ENCODE measurements at places on chromosomes 6 and 20.

DNA sequence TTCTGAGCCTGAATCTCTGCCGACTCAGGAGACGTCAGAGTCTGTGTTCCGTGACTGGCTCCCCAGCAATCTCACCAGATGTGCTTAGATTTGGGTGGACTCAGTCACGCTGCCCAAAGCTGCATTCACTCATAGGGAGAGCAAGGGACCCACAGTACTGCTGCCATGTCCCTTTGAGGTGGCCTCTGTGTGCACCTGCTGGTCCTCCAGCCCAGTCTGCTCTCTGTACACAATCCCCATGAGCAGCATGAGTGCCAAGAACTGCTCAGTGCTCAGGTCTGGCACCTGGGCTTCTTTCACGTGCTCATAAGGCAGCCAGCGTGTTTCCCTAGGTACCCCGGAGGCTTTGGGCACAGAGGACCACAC is 44.2 kb upstream of the TIAM2 start:
- DNase-seq: no peak

DNA sequence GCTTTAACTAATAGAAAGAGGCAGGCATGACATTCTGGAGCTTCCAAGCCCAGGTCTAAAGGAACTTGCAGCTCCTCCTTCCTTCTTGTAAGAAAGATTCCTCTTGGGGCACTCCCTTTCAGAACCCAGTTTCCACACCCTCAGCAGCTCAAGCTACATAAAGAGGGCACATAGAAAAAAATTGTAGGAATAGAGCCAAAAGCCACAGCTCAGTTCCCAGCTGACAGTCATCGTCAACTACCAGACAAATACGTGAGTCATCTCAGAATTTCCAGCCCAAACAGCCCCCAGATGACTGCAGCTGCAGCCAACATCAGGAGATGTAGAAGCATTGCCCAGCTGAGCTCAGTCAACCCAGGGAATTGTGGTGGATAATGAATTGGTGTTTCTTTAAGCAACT is 349.8 kb upstream of the ARID1B start:
- peak; percentile 36 for DNase-seq

GRCh38 chr6:54361188-54361587 is 52.9 kb downstream of the TINAG start:
- no peak for DNase-seq

DNA sequence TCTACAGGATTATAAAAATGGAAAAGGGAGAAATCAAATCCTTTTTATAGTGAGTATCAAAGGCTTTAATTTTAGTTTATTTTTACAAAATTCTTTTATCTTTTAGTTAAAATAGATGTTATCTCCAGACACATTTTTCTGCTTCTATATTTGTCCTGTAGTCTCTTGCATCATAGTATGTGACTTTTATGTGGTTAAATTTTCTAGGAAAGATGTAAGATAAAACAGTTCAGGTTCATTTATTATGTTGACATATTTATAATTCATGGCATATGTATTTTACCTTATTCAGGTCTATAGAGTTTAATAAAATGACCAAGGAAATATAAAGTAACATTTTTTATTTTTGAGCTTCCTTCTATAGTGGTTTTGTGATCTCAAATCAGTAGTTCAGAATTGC is 52.7 kb upstream of the PRL start:
- no peak for DNase-seq

GRCh38 chr20:38229376-38230252 is 30.9 kb downstream of the KIAA1755 start:
- DNase-seq: no peak

- DNase-seq: peak; percentile 89
These were observed 24.7 kb upstream of the HDAC2 start for GRCh38 chr6:113995634-113996033.

DNA sequence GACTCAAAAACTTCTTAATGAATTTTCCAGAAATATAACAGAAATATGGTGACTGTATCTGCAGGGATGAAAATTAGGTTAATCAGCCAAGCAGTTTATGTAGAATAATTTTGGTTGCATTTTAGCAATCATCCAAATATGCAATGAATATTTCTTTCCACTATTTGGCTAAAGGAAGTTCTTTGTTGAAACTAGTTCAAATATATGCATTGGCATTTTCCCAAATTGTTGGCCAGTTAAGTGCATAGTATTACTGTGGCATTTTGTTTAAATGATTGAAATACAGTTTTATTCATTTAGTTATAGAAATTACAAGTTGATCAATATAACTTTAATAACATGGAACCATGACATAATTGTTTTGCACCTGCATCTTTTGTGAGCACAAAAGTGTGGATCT is 115.5 kb downstream of the DOK5 start:
- DNase-seq: no peak

DNA sequence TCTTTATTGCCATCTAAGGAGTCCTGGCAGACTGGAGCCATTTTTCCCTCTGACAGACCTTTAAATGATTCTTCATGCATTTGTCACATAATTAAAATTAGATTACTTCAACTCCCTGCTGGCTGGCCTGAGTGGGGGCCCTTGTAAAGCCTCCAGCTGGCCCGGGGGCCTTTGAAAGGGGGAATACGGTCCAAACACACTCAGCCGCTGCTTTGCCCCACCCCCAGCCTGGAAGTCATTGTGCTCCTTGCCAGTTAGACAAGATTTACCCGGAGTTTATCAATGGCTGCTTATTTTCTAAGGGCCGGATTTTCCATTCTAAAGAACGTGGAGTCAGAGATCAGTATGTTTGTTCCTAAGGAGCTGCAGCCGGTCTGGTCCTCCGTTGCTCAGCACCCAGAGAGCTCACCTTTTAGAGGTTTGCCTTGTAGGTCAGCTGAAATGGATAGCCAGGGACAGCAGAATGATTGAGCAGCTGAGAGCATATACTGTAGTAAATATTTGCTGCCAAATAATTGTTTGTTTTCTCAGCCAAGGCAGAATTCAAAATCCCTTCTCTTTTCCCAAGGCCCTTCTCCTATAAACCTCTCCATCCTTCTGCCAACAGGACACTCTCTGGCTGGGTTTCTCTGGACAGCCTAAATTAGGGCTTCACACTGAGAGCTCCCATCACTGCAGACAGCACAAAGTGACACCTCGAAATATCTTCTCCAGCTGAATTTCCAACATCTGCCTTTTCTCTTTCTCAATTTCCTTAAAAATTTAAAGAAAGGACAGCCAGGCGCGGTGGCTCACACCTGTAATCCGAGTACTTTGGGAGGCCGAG is 68.4 kb upstream of the RBM24 start:
- DNase-seq: no peak

GRCh38 chr6:157240059-157240959 is 83.0 kb downstream of the TMEM242 start:
- DNase-seq: peak; percentile 83

DNA sequence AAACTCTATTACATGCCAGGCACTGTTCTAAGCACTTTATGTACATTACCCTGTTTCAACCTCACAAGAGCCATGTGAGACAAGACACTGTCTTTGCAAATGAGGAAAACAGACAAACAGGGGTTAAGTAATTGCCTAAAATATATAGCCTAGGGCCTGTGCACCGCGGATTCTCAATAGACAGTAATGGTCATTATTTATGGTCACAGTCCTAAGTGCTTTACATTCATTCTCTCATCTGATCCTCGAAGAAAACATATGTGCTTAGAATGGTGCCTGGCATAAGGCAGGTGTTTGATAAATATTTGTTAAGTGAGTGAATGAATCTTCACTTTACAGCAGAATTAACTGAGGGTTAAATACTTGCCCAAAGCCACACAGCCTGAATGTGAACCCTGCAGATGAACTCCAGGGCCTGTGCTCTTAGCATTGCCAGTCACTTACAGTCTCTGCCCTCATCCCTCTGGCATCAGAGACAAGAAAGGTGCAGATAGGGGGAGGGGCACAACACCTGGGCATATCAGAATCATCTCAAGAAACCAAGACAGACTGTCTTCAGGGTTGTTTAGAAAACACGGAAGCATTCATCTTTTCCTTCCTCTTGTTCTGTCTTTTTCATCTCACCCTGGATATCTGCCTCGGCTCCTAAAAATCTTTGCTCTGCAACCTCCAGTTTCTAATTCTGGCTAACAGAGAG is 92.8 kb upstream of the SASH1 start:
- no peak for DNase-seq

GRCh38 chr6:162921062-162921461 is 193.3 kb downstream of the PACRG start:
- DNase-seq: no peak

- DNase-seq: no peak
These were observed 39.1 kb downstream of the LGSN start for GRCh38 chr6:63280639-63281180.

GRCh38 chr6:128657181-128657580 is 136.8 kb upstream of the PTPRK start:
- no peak for DNase-seq

DNA sequence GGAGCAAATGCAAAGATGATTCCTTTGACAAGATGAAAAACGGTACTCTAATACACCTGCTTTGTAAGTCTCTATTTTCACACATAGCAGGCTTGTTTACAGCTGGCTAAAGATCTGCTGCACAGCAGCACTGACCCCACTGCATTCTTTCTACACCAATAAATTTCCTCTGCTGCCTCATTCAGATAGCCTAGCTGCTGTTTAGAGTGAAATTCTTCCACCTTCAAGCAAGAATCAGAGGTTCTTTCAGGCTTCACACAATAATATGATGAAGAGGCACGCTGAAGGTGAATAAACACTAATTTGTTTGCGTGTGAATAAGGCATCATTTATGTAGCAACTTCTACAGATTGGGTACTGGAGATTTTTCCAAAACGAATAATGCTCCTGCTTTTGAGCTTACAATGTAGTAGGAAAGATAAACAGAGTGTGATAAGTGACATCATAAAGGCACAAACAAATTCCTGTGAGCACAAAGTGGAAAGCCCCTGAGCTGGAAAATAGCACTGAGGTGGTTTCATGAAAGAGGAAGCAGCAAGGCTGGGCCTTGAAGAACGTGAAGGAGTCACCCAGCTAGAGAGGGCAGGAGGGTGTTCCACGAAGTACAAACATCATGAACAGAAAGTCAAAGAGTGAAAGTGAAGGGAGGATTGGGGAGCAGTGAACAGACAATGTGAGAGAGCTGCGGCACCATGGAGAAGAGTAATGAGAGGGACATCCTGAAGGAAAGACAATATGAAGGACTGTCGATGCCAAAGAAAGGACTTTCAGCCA is 543.4 kb downstream of the CD83 start:
- DNase-seq: no peak

DNA sequence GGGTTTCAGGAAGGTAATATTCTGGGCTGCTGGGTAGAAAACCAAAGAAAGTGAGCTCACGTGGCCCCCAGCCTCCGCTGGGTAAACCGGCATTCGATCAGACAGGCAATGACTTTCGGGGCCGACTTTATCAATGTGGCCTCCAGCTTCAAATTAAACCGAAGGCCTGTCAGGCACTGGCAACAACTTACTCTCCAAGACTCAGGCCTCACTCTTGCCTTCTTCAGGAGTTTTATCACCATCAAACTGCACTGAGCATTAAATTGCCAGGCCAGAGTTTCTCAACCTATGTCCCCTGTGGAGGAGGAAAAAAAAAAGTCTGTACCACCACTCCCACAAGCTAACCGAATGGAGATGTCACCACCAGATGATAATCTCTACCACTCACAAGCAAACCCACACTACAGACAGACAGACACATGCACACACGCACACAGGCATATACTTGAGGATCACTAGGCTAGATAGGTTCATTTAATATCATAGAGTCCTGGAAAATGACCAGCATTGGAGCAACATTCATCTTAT is 1.1 kb upstream of the MBOAT1 start:
- no peak for DNase-seq

DNA sequence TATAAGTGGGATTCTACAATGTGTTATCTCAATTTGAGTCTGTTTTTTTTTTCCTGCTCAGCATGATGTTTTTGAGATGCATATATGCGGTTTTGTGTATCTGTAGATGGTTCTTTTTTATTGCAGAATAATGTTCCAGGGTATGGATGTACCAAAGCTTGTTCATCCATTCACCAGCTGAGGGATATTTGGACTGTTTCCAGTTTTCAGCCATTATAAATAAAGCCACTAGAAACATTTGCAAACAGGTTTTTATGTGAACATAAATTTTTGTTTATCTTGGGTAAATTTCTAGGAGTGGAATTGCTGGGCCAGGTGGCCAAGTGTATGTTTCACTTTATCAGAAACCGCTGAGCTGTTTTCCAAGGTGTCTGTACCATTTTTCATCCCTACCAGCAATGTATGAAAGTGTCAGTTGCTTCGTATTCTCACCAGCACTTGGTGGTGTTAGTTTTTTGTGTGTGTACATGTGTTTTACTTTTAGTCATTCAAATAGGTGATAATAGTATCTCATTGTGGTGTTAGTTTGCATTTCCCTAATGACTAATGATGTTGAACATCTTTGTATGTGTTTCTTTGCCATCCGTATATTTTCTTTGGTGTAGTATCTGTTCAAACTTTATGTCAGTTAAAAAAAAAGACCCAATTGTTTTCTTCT is 124.2 kb downstream of the CEBPB start:
- DNase-seq: no peak

- DNase-seq: no peak
These were observed 114.1 kb downstream of the NRN1 start for GRCh38 chr6:5892669-5893068.

GRCh38 chr20:57265336-57265996 is 975 bp downstream of the BMP7 start:
- DNase-seq: no peak

DNA sequence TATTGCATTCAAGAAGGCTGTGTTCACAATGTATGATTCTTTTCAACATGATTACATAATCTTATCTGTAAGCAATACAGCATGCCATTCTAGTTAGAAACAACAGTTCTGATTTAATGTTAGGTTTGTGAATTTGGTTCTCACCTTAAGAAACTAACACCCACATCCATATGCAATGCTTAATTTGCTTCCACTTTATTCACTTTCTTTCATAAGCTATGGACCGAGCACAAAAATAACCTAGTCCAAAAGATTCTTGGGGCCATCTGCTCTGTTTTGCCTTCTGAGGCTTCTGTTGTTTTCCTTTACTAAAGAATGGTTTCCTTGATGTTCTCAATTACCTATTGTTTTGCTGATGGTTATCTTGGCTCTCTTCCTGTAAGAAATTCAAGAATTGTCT is 258.2 kb downstream of the EYS start:
- DNase-seq: no peak

GRCh38 chr6:17640477-17640917 is 40.4 kb downstream of the FAM8A1 start:
- no peak for DNase-seq

GRCh38 chr6:163387317-163387716 is 27.2 kb upstream of the QKI start:
- no peak for DNase-seq

- no peak for DNase-seq
These were observed 13.9 kb downstream of the GCM1 start for GRCh38 chr6:53134601-53135235.

- no peak for DNase-seq
These were observed 23.7 kb upstream of the SEC63 start for GRCh38 chr6:107981695-107982094.

DNA sequence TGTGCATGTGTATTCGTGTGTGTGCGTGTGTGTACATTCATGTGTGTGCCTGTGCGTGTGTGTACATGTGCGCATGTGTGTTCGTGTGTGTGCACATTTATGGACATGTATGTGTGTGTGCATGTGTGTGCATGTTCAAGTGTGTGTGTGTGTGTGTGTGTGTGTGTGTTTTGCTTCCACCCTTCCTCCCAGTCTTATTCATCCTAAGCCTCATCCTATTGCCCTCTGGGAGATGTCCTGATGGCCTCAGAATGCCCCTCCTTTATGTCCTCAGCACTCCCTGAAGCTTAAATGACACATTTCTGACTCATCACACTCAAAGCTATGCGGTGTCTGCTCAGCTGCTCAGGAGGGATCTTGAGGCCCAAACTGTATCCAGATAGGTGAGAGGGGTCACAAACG is 76.6 kb upstream of the CCDC167 start:
- peak; percentile 49 for DNase-seq

- DNase-seq: no peak
These were observed 120.5 kb downstream of the ZMYND8 start for GRCh38 chr20:47235853-47236638.
